CMK (cell line): ENCODE measurements at places on chromosomes 5 and 9.

GRCh38 chr5:59893429-59894227, at the start of gene PDE4D:
PDE4D (minus strand) TSS chr5:59893726.
- DNase-seq = no peak

GRCh38 chr9:100730086-100730485, 152.2 kb downstream of the CAVIN4 start:
- no peak for DNase-seq

DNA sequence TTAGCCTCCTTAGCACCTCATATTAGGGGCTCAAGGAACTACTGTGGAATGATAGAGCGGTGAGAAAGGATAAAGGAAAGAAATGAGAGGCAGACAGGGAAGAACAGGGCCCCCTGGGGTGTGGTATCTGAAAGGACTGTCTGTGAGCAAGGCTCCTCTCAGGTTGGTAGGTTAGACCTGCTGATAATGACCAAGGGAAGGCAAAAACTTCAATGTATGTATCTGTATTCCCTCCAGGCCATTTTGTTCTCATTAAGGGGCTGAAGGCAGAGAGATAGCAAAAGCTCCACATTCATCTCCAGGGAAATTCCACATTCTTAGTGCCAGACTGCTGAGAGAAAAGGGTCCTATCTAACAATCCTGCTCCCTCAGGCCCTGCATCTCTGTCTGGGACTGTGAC, 28.6 kb downstream of the TRIM32 start:
- no peak for DNase-seq

DNA sequence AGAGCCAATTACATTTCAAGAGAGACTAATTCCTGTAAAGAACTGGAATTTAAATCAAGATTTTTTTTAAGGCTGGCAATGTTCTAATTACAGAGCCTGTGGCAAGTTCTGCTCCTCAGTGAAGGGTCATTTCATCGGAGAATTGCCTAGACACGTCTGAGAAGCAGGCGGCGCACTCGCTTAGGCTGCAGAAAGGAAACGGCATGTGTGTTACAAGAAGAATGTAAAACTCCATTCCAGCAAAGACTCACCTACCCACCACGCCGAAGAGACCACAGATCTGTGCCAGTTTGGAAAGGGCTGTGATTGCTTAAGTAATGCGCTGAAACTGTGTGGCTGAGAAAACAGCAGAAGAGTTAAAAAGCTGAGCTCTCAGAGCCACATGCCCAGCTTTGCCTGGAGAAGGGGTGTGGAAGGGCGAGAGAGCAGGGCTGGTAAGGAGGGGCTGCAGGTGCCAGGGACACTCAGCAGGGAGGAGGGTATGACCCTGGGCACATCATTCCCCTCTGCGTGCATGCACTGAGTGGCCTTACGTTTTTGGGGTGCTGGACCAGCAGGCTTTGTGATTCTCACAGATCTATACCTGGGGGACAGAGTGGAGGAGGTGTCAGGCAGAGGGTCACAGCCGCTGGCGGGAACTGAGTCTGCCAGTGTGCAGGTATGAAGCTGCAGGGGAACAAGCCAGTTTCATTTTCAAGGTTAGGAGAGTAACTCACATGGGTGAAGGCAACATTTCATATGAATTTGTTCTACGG, 17.8 kb upstream of the SLC25A51 start:
- DNase-seq = no peak

GRCh38 chr5:73363911-73364730, 84.5 kb downstream of the FOXD1 start:
- DNase-seq = no peak

- no peak for DNase-seq
Measured at GRCh38 chr9:119370816-119371215, 1.6 kb upstream of the BRINP1 start.
